ENCODE measurements at places on chromosomes 11 and 22. TPM values are rescaled to one million over a fixed set of nuclear protein-coding genes. Genes with fewer than 3 reads are reported as not detected.

DNA sequence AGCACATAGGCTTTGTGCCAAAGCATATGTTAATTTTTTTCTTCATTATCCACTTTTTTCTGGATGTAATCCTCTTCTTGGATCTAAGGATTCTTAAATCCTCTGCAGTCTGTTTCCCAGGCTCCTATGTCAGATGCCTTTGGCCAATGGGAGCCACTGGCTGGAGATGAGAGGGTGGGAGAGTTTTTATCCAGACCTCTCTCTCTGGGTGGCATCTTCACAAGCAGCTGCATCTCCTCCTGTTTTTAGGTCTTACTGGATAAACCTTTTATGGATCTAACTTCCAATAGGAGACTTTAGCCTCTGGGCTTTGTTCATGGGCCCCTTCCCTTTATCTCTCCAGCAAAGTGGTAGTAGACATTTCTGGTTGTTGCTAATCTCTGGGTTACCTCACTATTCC lies 22.4 kb upstream of the MPPED2 start:
- DNase-seq, result no peak

- DNase-seq, result no peak
Observed at GRCh38 chr11:78914503-78914902, 339.8 kb upstream of the NARS2 start.

- DNase-seq, result no peak
Observed at GRCh38 chr11:117187428-117187798, 8.9 kb downstream of the SIDT2 start.

DNA sequence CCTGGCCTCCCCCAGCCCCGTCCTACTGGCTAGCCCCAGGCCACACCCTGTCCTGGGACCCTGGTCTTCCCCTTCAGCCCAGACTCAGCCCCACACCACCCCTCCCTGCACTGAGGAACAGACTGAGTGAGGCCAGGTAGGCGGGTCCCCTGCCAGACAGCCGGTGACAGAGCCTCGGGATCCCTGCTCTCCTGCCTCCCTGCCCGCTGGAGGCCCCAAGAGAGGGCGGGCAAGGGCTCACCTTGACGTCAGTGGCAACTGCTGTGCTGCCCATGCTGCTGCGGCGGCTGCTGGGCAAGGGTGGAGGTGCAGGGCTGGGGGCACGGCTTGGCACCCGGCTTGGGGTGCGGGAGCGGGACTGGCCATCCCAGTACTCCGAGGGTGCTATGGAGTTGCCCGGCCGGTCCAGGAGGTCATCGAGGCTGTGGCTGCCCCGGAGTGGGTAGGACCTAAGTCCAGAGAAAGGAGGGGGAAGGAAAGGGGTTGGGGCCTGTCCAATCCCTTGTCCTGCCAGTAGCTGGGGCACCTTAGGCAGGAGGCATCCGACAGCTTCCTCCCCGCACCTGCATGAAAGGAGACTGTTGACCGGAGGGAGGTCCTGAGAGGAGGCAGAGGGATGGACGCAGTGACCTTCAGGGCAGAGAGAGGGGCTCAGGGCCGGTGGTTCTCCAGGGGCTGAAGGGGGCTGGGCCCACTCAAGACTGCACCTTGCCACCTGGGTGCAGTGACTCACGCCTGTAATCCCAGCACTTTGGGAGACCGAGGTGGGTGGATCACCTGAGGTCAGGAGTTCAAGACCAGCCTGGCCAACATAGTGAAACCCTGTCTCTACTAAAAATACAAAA lies 2.2 kb upstream of the SLC16A8 start:
- no peak for DNase-seq

DNA sequence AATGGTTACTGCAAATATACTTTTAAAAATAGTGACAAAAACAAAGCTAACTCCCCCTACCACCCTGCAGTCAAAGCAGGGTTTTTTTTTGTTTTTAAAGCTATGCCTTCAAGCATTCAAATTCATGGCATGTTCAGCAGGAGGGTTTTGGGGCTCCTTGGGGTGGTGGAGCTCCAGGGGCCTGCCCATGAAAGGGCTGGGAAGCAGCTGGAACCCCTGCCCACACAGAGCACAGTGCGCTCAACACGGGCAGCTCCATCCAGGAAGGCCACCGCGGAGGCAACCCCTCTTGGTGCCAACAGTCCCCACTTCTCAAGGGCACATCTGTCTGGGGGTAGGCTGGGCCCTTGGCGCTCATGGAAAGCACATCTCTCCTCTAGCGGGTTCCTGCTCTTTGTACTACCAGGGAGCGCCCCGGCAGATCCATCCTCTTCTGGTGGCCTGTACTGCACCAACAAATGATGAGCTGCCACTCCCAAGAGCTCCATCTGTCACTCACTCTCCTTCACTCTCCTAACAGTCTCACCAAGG lies 16.6 kb upstream of the PHLDA2 start:
- no peak for DNase-seq

DNA sequence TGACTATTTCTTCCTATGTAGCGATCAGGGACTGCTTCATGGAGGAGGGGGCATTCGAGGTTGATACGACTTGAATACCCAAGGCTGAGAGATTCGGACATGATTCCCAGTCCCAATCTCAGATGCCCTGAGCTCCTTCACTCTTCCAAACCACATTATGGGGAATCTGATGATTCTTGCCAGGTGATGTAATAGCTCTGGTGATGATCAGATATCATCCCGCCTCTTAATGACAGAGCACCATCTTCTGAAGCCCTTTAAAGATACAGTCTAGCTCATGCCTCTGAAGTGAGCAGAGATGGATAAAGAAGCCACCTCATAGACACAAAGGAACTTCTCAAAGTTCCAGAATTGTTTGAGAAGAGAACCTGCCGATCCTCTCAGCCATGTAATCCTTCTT lies 8.9 kb upstream of the CLMP start:
- no peak for DNase-seq

DNA sequence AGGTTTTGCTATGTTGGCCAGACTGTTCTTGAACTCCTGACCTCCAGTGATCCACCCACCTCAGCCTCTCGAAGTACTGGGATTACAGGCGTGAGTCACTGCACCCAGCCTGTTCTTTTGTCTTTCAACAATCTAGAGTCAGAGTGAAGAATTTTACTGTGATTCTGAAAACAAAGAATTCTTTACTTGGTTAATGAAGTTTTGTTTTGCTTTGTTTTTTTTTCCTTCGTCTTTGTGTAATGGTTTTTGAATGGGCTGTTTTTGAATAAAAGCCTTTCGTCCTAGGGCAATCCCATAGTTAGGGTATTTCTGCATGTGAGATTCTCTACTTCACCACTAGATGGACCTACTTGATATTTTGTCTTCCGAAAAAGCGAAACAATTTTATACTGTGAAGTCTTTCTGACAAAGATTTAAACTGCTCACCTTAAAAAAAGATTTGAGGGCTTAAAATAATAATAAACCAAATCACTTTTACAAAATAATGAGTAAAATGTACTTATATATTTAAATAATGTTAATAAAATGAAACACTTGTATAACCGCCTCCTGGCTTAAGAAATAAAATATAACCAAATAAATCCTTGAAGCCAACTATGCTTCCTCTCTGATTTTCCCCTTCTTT lies 43.4 kb upstream of the SC5D start:
- no peak for DNase-seq

The UNC93B1 gene
- 28.5 TPM for total RNA-seq

The MMP8 gene
- total RNA-seq, result not detected

The GRM5 gene
- not detected for total RNA-seq

The SCGB1D2 gene
- 0.91 TPM for total RNA-seq

The ROM1 gene
- 1.7 TPM for total RNA-seq
